EL (cell line): ENCODE measurements at places on chromosomes 1 and 21.

DNA sequence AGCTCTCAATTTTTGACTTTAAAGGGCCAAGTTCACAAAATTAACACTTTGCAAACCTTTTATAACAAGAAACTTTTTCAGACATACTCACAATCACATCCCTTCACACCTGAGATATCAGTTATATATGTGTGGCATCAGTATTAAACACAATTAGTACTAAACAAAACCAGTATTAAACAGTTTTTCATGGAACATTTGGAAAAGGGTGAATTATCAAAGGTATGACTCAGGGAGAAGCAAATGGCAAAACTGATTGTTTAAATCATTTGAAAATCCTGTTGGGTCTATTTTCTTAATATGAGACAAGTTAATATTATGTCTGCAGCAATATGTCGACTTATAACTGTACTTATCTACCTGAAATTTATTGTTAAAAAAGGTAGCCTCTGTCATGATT, 587.3 kb downstream of the NEGR1 start:
- no peak for DNase-seq

GRCh38 chr1:12143631-12144155, 23.1 kb upstream of the TNFRSF1B start:
- peak; percentile 99 for DNase-seq

GRCh38 chr1:218588540-218589172, 243.5 kb downstream of the TGFB2 start:
- no peak for DNase-seq

- DNase-seq = no peak
Measured at GRCh38 chr1:57461405-57461804, 37.5 kb upstream of the DAB1 start.

DNA sequence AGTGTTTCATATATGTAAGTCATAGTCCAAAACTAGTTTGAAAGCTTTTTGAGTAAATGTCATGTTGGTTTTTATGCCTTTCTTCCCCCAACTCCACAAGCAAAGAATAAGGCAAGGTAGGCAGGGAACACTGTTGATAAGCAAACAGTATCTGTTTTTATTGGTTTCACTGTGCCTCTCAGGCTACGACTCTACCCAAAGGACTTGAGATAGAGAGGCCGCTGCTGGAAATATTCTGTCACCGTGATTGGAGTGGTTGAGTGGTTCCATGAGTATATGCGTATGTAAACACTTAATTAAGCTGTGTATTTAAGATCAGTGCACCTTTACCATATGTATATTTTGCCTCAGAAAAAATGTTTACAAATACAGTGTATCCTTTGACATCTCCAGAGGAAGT, 138.1 kb upstream of the KIF26B start:
- no peak for DNase-seq

DNA sequence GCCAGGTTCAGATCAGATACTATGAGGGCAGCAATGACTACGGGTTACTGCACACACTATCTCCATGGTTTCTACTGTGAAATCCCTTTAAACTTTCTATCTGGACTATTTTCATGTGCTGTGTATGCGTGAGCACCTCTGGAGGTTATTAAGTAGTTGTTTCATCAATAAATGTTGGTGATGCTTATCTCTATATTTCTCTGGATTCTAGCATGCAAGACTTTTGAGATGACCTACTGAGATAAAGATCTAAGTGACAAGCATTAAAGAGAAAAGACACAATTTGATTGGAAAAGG, 194.0 kb downstream of the NRIP1 start:
- no peak for DNase-seq

- no peak for DNase-seq
Measured at GRCh38 chr1:155294520-155295182, 6.6 kb downstream of the PKLR start.

DNA sequence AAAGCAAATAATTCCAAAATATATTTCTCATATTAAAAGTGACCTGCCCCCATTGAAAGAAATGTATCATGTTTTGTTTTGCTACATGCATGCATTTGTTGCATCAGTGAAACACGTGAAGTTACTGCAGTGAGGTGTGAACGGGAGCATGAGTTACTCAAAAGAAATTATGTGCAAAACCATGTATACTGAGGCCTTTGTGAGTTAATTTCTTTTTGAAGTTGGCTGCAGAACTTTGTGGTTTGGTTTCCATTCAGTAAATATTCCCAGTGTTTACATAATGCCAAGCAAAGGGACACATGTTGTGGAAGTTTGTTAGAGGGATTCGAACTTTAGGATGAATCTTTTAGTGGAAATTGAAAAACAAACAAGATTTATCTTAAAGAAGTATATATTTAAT, 619.4 kb upstream of the ADAMTS5 start:
- no peak for DNase-seq

DNA sequence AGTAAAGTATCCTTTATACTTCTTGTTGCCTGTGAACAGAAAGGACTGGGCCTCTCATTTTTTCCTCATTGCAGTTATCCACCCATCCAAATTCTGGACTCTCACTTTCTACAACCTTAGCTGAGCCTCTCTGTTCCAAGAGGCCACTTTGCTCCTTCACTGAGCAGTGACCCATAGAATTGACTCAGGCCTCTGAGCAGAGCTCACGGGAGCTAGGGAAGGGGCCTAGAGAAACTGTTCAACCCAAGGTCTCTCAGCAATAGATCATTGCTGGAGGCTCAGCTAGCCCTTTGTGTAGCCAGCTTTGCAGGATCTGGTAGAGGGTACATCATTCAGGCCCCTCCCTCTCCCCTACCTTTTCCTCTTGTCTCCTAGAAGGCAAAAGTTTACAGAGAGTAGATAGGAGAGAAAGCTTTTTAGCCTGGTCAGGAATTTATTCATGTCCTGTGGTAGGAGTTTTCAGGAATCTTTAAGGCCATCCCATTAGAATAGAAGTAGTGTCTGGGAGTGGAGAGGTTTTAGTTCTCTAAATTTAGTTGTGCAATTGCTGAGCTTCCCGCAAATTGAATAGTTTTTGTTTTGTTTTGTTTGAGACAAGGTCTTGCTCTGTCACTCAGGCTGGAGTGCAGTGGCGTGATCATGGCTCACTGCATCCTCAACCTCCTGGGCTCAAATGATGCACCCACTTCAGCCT, 6.7 kb downstream of the INTS3 start:
- no peak for DNase-seq

DNA sequence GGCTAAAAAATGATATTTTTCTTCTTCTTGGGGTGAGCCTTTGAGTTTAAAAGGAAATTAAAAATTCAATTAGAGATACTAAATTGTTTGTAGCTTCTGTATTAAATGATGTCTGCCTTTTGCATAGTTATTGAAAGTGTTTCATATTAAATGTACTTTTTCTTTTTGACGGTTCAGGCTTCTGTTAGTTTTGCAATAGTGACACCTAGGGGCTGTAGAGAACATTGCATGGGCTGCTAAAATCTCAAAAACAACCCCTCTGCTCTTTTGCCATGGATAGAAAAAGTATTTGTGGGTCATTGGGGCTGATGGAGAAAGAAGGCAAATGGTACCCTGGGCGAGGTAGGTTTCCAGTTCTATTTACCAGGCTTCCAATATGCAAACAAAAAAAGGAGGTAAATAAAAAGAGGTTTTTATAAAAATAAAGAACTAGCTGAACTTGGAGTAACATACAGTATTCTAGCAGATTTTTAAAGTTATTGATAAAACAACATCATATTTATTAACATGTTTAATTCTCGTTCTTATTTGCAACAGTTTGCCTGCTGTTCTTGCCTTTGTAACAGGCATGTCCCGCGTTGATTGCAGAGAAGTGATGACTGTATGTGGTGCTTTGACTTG, 115.4 kb upstream of the HOOK1 start:
- DNase-seq = peak; percentile 53

- DNase-seq = no peak
Measured at GRCh38 chr1:180837020-180837419, 75.7 kb upstream of the KIAA1614 start.

DNA sequence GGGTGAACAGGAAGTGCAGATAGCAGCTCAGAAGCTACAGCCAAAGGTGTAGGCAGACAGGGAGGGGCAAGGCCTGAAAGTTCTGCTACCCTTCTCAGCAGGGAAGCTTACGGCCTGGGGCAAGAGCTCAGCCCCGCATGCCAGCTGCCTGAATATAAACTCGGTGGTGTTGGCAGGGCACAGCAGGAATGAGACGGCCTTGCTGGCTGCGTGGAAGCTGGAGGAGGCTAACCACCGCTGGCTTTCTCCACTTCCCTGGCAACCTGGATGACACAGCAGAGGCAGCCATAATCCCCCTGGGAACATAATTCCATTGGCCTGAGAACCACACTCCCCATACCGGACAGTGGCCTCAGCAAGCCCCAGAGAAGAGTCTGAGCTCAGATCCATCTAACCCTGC, 81.9 kb upstream of the PRRC2C start:
- peak; percentile 53 for DNase-seq

GRCh38 chr1:241836941-241837340, 11.1 kb upstream of the EXO1 start:
- no peak for DNase-seq

DNA sequence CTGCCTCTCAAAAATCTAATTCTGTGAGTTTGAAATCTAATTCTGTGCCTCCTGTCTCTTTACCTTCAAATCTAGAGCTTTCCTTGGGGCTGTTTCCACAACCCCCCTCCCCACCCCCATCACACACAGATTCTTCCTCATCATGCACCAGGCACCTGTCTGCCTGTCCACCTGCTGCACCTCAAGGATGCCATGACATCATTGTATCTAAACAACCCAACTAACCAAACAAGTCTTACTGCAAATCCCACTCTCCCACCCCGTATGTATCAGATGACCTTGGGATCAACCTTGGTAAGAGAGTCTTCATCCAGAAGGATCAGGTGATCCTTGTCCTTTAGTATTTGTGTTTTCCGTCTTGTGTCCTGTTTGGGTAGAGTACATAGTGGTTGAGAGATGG, 102.7 kb upstream of the SIM2 start:
- DNase-seq = no peak

DNA sequence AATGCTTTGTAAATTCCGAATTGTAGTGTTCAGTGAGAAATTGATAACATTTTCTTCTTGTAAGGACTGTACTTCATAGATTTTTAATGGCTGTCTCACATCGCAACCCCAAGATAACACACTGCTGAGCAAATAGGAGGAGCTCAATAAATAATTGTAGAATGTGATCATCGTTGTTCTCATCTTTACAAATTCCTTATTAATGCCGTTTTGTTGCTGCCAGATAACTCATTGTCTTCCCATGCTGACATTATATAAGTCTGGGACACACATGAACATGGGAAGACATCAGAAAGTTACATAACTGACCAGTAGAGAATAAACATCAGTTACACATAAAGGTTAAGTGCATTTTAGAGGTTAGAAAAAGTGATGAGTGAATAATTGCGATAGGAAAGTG, 46.4 kb upstream of the TSPAN2 start:
- peak; percentile 88 for DNase-seq

DNA sequence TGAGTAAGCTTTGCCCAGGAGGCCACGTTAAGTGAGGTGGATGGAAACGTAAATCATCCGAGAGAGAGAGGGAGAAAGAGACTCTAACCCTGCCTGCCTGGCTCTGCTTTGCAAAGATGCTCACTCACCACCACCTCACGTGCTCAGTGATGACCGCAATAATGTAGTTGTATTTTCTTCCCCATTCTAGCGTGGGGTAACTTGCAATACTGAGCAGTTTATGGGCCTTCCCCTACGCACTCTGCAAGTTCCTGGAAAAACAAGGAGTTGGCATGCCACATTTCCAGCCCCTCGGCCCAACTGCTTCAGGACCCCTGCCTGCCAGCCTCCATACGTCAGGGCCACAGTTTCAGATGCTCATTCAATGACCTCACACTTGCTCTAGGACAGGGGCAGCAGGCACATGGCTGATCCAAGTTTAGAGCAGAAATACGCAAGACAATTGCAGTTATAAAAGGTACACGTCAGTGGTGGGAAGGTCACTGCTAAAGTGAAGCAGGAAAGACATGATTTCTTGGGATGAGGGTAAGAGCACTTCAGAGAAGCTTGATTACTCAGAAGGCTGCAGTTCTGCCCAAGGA, 112.5 kb upstream of the RAB4A start:
- DNase-seq = no peak

- DNase-seq = no peak
Measured at GRCh38 chr1:172283766-172284165, 136.7 kb upstream of the C1orf105 start.

GRCh38 chr21:16794950-16795349, 717.9 kb upstream of the CXADR start:
- peak; percentile 97 for DNase-seq

DNA sequence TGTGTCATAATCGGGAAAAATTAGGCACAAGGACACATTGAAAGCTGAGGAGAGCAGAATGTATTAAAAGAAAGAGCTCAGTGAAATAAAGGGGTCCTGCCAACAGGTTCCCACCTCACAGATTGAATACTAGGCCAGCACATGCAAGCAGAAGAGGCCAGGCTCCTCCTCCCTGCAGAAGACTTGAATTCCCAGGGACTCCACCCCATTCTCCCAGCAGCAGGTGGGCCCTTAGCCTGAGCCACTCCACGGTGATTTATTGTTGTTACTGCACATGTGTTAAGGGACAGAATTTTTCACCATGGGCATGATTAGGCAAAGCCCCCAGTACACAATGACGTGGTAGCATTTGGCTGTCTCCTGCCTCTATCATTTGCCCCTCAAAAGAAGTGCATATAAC, 1844.7 kb downstream of the NCAM2 start:
- DNase-seq = no peak

GRCh38 chr1:171357179-171357578, 43.2 kb downstream of the FMO4 start:
- no peak for DNase-seq

DNA sequence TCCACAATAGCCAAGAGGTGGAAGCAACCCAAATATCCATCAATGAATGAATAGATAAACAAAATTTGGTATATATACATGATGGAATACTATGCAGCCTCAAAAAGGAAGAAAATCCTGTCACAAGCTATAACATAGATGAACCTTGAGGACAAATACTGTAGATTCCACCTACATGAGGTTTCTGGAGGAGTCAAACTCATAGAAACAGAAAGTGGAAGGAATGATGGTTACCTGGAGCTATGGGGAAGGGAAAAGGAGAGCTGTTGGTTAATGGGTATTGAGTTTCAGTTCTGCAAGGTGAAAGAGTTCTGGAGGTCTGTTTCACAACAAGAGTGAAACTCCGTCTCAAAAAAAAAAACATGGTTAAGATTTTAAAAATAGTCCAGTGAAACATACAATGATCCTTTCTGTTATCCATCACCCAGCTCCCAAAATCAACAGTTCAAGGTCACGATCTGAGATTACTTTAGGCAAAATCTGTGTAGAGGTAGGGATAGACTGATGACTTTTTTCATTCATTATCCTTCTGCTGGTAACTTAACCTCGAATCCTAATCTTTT, 80.8 kb upstream of the HNRNPU start:
- DNase-seq = no peak

- DNase-seq = peak; percentile 26
Measured at GRCh38 chr1:5745800-5746610, 246.2 kb downstream of the NPHP4 start.
